Fibroblast of skin of left quadriceps (primary cell): ENCODE measurements at places on chromosomes 3 and 15.

DNA sequence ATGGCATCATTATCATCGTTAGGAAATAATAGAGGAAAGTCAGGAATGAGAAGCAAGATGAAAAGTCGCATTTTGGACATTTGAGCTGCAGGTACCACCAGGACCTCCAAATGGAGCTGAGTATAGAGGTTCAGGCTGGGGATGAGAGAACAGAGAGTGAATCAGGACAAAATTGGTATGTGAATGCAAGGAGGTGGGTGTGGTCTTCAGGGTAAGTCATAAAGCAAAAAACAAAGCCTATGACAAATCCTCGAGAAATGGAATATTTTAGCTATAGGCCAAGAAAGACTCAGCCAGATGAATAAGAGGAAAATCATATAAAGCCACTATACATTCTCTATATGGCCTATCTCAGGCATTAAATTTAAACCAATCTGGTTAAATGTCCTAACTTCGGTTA, 841.3 kb downstream of the ROBO1 start:
- DNase-seq = no peak

DNA sequence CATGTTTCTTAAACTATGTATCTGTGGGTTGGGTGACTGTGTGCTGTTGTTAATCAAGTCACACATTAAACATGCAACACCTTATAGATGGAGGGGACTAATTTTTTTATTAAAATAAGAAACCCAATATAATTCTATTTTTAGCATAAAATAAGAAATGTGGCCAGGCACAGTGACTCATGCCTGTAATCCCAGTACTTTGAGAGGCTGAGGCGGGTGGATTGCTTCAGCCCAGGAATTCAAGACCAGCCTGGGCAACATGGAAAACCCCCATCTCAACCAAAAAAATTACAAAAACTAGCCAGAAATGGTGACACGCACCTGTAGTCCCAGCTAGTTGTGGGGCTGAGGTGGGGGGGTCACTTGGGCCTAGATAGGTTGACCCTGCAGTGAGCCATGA, 1021.0 kb downstream of the EPHA3 start:
- DNase-seq = no peak

DNA sequence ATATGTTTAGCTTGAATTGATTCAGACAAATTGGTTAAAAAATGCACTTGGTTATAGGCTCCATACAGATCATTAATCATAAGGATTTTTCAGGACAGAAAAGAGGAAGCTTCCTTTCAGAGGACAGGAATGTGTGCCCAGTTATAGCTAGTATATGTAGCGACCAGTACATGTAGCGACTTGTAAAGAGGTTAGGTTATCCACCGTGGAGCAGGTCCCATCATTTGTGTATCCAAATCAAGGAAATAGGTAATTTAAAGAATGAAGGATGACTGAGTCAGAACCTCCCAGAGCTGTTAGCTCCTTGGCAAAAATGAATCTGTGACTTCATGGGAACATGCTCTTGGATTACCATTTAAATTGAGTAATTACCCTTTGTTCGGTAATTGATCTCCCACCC, 15.8 kb upstream of the P2RY12 start:
- DNase-seq = no peak

- DNase-seq = peak; percentile 4
Observed at GRCh38 chr15:58864602-58865424, 68.7 kb downstream of the SLTM start.

DNA sequence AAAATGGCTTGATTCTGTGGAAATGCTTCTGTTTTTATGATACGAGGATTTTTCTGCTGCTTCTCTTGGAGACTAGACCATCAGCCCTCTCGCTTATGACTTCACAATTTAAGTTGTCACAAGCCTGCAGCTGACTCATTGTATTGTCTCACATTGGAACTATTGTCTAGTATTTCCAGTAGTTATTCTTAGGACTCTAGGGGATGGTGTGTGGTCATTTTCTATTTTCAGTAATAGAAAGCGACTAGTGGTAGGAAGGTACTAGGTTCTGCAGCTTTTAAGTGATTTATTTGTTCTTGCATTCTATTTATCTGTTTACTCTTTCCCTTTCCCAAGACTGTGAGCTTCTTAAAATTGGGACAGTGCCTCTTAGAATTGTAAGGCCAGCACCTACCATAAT, 66.3 kb upstream of the CRTC3 start:
- no peak for DNase-seq

DNA sequence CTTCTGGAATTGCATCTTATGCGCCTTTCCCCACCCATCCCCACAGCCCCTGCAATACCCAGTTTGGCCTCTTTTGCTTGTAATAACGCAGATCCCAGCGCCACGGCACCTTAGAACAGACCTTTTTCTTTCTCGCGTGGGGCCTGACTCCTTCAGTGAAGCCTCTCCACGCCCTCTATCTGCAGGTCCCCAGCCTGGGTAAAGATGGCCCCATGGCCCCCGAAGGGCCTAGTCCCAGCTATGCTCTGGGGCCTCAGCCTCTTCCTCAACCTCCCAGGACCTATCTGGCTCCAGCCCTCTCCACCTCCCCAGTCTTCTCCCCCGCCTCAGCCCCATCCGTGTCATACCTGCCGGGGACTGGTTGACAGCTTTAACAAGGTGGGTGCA, 594 bp downstream of the CRELD1 start:
- no peak for DNase-seq
